Gastroesophageal sphincter (tissue), 4 donors: ENCODE measurements at places on chromosomes 5 and 9.

- ATAC-seq, result no peak
These were observed 108.7 kb downstream of the RGS3 start for GRCh38 chr9:113572076-113572861.

DNA sequence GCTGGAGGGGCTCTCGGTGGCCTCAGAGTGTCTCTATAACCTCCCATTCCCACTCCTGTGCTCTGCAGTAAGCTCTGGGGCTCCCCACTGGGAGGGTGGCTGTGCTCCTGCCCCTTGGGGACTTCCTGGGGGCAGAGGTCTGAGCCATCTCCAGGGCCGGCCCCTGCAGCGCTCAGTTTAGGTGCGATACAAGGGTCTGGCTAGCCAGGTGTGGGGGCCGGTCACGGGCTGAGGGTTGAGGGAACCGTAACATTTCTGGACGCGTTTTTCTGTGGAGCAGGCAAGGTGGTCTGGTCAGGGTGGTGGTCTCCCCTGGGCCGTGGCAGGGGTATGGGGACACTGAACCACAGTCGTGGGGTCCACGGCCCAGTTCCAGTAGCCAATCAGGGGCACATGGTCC lies 38.0 kb upstream of the SLC6A19 start:
- no peak for ATAC-seq

- ATAC-seq, result no peak
These were observed 106.1 kb upstream of the ICE1 start for GRCh38 chr5:5316334-5316733.

GRCh38 chr9:97665742-97666141 lies 31.4 kb downstream of the XPA start:
- ATAC-seq, result no peak

GRCh38 chr9:98992107-98992884 lies 48.6 kb downstream of the COL15A1 start:
- ATAC-seq, result no peak

- no peak for ATAC-seq
These were observed 92.5 kb downstream of the MTX3 start for GRCh38 chr5:79898611-79899010.

DNA sequence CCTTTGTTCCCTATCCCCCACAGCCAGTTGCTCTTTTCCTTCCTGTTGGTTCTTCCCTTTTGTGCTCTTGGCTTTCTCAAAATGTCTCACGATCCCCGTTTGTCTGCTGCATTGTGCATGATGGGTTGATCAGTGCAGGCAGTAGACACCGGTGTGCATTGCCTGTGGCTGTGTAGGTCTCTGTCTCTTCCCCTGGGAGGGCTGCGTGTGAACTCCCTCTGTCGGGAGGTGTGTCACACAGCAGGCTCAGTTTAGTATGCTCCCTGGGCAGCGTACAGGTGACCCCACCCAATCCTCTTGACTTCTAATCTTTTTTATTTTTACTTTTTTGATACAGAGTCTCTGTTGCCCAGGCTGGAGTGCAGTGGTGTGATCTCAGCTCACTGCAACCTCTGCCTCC lies 265.3 kb downstream of the FSTL4 start:
- ATAC-seq, result no peak

DNA sequence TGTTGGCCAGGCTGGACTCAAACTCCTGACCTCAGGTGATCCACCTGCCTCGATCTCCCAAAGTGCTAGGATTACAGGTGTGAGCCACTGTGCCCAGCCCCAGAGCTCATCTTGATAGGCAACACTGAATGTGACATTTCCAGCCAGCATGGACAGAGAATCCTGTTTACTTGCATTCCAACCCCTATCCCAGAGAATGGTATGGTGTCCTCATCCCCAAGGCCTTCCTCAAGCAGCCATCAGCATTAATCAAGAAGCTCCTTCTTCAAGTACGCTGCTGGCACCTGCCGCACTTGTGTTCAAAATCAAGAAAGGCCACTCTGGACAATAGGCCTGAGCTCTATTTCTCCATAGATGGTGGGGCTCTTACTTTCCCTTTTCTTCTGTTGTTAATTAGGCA lies 40.2 kb downstream of the STARD4 start:
- ATAC-seq, result no peak

GRCh38 chr5:153573326-153574033 lies 83.0 kb downstream of the GRIA1 start:
- ATAC-seq, result no peak

DNA sequence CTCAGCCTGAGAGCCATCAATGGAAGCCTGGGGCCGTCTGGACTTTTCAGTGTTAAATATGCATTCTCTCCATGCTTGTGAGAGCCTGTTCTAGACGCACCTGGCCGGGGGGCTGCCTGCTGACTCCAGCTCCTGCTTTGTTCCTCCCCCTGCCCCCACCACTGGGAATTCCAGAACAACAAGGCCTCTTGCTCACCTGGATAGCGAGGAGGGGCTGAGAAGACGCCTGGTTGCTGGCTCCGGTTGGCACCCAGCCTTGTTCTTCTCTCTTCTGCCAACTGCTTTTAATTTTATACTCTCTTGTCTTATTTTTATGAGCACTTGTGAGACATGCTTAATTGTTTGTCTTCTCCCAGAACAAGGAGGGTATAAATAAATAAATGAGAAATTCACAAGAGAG lies 15.0 kb upstream of the RAPGEF1 start:
- no peak for ATAC-seq

- no peak for ATAC-seq
These were observed 1248.9 kb upstream of the ACO1 start for GRCh38 chr9:31135567-31135966.

GRCh38 chr5:148843510-148844318 lies 17.3 kb downstream of the ADRB2 start:
- no peak for ATAC-seq

- no peak for ATAC-seq
These were observed 526 bp upstream of the STXBP1 start for GRCh38 chr9:127611603-127611898.

DNA sequence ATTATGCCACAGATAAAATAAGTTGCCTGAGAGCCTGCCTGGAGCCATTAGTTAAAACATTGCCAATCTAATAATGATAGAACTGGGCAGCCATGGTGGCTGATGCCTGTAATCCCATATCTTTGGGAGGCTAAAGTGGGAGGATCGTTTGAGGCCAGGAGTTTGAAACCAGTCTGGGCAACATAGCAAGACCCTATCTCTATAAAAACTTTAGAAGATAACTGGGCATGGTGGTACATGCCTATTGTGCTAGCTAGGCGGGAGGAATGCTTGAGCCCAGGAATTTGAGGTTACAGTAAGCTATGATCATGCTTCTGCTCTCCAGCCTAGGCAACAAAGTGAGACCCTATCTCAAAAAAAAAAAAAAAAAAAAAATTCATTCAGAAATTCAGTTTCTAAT lies 52.6 kb downstream of the RAI14 start:
- no peak for ATAC-seq

GRCh38 chr5:173103411-173103810 lies 40.9 kb upstream of the BNIP1 start:
- no peak for ATAC-seq

DNA sequence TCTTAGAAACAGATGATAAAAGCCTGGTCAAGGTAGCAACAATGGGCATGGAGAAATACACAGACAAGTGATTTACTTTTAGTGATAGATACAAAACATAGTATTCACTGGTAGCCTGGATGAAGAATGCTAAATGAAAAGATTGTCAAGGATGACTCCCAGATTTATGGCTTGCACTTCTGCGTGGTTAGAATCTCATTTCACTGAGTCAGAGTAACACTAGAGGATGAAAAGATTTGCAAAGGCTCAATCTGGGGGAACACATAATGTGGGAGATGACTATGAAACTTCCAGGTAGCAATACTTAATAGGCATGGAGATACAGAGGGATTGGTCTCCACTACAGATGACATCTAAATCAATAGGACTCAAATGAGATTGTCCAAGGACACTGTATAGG lies 38.4 kb downstream of the AGTPBP1 start:
- no peak for ATAC-seq

DNA sequence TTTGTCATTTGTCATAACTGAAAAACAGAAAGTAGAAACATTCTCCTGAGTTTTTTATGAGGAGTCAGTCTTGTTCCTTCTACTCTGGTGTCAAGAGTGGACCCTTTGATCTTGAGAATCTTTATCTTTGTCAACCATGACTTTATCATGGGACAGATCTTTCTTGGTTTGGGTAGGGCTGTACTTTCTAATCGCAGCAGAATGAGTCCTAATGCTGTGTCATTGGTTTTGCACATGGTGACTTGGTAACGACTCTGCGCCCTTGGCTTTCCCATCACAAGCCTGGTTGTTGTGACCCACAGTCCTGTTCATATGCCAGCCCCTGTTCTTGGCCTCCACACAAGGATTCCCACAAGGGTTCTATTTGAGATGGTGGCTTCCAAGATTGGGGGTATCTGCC lies 45.6 kb downstream of the AOPEP start:
- no peak for ATAC-seq

DNA sequence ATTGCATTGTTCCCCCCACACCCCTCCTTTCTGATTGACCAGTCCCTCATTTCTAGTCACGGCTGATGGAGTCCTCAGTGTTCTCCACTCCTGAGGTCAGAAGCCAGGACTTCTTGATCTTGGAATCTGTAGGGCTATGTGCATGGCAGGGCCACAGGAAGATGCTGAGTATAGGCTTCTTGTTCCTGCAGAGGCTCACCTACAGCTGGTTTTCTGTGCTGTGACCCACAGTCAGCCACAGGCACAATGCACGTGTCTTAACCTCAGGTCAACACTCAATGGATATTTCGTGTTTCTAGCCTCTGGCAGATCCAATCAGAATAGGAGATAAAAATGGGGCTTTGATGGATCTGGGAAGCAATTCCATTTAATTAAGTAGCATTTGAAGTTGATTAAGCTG lies 14.3 kb upstream of the CXCL14 start:
- no peak for ATAC-seq

DNA sequence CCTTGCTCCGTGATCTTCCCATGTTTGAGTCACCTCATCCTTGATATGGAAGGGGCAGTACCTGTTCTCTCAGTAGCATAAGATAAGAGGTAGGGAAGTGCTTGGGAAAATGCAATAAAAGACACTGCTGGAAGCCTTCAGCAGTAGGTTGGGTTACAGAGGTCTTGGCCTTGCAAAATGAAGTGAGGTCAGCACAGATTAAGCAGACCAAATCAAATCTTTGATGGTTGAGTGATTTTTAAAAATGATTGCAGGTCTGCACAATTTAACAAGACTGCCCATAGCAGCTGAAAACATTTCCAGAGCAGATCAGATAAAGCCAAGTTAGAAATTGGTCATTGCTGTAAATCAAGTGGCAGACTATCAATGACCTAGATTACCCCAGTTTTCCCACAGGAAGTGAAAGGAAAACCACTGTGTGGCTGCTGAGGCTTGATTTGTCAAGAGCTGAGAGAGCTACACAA lies 32.9 kb downstream of the PALM2AKAP2 start:
- ATAC-seq, result no peak

- ATAC-seq, result no peak
These were observed 616.6 kb downstream of the IRX1 start for GRCh38 chr5:4212071-4212739.

- ATAC-seq, result no peak
These were observed 47.6 kb downstream of the ACER2 start for GRCh38 chr9:19456426-19456825.

GRCh38 chr5:21689587-21689986 lies 1163.6 kb downstream of the CDH12 start:
- no peak for ATAC-seq
